NCI-H748 treated with DMSO at 0.1 percent for 48 hours (cell line): ENCODE measurements at places on chromosomes 12 and 14.

GRCh38 chr14:90383731-90384542, 12.9 kb upstream of the CALM1 start:
- peak; percentile 73 for DNase-seq

- DNase-seq = no peak
These were observed 4.0 kb upstream of the CPNE6 start for GRCh38 chr14:24067133-24068082.

DNA sequence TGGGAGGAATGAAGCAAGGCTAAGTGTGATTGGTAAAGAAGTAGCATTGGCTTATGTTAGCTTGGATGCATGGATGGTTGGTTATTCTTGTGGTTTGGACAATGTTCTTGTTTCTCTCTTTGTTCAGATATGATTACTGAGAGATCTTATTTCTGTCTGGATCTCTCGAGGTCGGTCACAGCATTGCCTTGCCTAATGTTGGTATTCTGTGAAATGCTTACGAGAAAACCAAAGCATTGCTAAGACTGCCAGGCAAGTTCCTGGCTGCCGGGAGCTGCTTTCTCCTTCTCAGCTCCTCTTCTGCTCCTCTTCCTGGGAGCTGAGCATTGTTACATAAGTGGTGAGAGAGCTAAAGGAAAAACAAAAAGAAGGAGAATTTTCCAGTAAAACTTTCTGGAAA, 7.4 kb upstream of the RND1 start:
- no peak for DNase-seq

GRCh38 chr12:27575090-27575761, 51.2 kb downstream of the PPFIBP1 start:
- DNase-seq = no peak

GRCh38 chr14:92754966-92755365, 6.5 kb upstream of the LGMN start:
- DNase-seq = peak; percentile 81

- no peak for DNase-seq
These were observed 280.2 kb upstream of the PWP1 start for GRCh38 chr12:107405436-107405835.

DNA sequence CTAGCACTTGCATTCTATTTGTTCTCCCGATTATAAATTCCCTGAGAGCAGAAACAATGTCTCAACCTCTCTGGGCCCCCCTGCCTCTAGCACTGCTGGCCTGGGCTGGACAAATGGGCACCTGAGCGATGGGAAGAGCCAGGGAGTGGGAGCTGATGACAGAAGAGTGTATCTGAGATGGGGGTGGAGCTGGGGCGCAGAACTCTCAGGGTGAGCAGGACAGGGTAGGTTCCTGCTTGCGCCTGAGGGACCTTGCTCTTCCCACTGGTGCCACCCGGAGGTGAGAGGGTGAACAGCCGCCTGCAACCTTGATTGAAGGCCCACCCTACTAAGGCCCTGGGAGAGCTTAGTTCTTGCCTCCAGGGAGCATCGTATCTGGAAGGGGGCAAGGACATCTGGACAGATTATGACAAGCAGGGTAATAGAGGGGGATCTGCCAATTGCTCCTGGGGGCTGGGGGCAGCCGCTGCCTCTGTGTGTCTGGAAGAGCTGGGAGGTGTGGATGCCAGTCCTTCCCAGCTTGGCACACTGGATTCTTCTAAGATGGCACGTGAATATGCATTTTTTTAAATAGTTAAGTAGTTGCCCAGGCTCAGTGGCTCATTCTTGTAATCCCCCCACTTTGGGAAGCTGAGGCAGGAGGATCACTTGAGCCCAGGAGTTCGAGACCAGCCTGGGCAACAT, 43.0 kb upstream of the TSPAN9 start:
- peak; percentile 15 for DNase-seq

DNA sequence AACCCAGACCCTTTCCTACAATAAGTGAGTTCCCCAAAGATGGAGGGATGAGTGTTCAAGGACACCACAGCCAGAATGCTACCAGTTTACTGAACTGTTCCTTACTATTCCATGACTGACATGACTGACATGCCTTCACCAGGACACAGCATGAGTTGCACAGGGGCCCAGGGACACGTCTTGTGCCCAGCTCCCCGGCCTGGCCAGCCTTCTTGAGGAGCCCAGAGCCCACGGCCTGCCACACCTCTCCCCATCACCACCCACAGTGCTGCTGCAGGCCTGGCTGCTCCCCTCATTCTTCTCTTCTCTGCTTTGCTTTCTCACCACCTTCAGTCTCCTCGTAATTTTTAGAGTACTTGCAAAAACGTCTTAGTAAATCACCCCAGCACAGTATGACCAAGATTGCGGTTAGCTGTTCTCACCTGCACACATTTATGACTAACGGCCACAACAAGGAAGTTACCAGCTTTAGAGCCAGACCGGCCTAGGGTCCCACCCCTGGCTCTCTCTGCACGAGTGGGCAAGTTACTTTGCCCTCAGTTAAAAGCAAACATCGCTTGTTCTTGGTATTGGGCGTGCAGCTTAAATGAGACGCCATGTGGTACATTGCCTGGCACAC, 18.5 kb downstream of the PPP2R5E start:
- DNase-seq = no peak

DNA sequence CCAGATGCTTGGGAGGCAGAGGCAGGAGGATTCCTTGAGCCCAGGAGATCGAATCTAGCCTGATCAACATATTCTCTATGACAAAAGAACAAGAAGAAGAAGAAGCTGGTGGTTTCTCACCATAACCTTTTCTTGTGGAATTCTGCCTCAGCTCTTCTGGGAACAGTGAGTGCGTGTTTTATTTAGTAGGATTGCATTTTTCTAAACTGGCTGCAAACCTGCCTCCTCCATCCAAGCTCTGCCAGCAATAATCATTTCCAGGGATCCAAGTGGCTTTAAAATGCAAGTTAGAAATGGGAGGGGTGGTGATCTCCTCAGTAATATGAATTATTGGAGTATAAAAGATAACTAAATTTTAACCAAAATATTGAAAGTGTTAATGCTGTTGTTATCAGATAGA, 46.1 kb upstream of the MMP17 start:
- DNase-seq = no peak

DNA sequence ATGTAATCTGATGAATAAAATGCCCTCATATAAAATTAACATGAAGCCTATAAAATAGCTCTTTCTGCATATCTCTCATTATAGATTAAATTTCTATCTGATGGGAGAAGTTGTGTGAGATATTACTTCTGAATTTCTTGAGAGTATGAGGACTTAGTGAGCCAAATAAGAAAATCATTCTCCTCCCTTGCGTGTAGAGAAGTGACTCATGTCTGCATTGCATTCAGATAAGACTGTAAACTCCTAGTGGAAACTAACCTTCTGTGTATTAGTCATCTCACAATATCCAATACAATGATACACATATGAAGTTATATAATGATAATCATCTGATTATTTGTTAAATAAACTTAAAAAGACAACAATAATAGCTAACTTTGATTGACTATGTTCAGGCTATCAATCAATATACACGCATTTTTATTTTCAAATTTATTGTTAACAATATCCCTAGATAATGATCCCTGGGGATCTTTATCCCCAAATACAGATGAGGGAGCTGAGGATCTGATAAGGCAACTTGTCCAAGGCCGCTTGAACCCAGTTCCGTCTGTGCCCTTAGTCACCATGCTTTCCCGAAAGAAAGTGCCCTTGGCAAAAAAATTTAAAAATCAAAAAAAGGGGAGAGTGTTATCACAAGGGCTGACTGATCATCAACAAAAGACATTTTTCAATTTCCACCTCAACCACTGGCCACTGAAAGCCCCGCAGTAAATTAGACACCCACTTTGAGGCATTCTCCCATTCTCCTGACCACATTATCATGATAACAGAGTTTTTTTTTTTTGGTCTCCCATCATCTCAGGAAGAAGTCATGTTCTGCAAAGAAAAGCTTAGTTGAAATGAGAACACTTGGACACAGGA, 189.2 kb upstream of the RASSF8 start:
- no peak for DNase-seq

- no peak for DNase-seq
These were observed 21.8 kb downstream of the MVK start for GRCh38 chr12:109595321-109595902.

DNA sequence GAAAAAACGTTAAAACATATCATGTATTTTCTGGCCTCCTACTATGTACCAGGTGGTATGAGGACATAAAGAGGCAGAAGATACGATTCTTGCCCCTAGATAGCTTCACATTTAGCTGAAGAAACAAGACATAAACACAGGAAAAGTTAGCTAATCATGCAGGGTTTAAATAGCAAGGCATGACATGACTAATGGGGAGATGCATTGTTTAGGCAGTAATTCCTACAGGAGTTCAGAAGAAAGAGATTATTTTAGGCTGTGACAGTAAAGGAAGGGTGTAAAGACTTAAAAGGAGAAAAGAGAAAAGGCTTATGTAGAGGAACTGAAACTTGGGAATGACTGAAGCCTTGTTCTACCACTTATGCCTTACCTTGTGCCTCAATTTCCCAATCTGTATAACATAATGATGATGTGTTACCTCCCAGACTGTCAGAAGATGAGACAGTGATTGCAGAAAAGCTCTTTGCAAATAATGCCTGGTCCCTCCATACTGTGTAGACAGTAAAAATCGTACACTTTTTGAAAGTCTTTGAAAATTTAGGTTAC, 44.4 kb downstream of the PRKCH start:
- DNase-seq = no peak
